Fibroblast of skin of right biceps (primary cell): ENCODE measurements at places on chromosomes 4 and X.

DNA sequence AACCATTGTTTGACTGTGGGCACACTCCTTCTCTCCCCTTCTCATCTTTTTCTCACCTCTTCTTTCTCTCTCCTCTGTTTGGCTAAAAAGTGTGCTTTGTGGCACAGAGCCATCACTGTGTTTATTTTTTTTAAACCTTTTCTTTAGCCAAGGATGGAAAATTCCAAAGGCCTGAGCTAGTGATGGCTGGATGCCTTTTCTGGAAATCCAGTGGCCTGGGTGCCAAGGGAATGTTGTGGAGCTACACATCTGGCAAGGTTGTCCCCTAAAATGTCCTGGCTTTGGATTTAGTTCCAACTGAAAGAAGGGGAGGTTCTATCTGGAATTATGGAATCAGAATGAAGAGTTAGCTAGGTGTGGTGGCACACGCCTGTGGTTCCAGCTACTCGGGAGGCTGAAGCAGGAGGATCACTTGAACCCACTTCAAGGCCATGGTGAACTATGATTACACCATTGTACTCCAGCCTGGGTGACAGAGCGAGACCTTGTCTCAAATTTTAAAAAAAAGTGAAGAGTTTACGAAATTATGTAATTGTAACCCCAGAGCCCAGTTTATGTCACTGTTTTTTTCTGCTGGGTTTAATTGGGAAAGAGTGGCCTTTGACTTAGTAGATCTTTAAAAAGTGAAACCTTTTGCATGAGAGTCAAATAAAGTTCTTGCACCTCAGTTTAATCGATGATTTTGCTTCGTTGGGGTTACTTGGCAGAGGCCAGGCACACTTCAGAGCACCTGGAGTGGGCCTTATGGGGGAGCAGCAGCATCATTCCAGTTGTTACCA lies 17.7 kb downstream of the DOCK11 start:
- no peak for DNase-seq

- DNase-seq, result no peak
Observed at GRCh38 chr4:104163820-104164219, 330.9 kb downstream of the CXXC4 start.

- DNase-seq, result peak; percentile 63
Observed at GRCh38 chr4:41413670-41414411, 124.1 kb upstream of the LIMCH1 start.

DNA sequence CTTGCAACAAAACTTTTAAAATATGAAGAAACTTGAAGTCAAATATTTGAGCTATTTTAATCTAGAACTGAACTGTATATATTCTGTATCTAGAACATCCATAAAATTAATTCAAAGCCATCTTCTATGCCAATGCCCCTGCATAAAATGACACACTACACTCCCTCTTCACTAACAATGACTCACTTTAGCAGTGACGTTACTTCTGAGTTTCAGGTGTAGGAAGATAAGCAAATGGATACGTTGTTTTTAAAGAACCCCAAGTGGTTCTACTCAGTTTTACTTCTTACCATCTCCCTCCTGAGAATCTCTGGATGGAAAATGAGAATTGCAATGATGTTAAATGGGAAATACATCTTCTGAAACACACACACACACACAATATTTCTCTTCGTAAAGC lies 45.2 kb downstream of the CXXC4 start:
- no peak for DNase-seq

GRCh38 chr4:170990989-170991589 lies 822.1 kb upstream of the GALNTL6 start:
- DNase-seq, result peak; percentile 25

DNA sequence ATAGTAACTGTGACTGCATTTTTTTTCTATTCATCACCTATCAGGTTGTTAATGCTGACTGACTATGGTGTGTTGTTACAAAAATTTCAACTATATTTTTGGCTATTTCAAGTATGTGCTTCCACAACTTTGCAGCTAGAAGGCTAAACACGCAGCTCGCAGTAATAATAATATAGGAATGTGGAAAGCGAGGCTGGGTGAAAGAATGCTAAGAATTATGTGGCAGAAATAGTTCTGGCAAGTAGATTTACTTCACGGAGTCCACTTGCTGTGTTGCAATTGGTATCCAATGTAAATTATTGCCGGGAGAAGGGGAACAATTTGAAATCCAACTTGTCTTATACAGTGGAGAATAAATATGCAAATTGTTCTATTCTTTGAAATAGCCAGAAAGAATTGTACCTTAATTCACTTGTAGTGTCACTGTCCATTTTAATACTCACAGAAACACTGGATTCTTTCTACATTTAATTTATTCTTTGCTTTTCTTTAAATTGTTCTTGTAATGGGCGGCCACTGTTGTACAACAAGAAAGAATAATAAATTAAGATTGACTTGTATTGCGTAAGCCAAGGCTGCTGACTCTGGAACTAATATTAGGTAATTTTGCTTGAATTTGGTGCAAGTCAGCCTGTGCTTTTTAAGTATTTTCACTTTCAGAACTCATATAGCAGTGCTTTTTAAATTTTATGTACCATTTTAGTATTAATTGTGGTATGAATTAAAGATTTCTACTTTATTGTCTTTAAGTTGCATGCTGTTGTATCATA lies 154.9 kb downstream of the FRMPD4 start:
- DNase-seq, result peak; percentile 67

DNA sequence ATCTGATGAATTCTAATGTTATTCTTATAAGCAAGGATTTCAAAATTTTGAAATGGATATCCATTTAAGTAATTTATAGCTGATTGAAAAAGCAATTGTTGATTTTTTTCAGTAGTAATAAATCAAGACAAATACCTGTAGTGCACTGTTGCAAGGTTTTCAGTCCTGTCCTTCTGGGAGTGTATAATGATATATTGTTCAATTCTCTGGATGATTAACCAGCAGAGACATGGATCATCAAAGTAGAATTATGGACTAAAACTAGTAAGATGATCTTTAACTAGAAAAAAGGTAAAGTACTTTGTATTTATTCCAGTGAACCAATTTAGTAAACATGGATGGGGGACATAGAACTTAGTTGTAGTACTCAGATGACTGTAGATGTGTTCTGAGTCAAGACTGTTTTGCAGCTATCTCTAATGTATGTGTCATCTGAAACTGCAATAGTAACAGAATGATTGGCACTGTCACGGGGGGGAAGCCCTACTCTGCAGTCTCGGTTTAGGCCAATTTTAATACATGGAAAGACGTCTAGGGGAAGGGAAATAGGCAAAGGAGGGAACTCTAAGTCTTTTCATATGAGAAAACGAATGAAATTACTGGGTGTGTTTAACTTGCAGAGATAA lies 121.9 kb downstream of the GLRA3 start:
- DNase-seq, result no peak

GRCh38 chr4:37837446-37837845 lies 11.0 kb downstream of the PGM2 start:
- DNase-seq, result peak; percentile 90

GRCh38 chr4:37882665-37883296 lies 8.1 kb upstream of the TBC1D1 start:
- no peak for DNase-seq

DNA sequence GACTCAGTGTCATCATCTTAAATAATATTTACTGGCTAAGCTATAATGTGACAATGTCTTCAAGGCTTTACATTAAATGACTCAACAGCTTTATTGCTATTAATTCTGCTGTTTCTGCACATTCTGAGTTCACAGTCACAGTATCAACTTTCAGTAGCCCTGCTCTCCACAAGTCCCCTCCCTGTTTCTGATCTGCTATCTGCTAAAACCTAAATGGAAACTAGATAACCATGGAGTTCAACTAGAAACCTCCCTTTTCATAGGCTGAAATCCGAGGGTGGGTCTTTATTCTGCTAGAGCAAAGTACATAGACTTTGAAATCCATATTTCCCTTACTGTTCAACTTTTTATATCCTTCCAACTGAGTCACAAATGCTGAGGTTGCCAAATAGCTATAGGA lies 5.4 kb upstream of the ACE2 start:
- no peak for DNase-seq

- DNase-seq, result peak; percentile 72
Observed at GRCh38 chr4:150867148-150867547, 147.9 kb downstream of the LRBA start.

DNA sequence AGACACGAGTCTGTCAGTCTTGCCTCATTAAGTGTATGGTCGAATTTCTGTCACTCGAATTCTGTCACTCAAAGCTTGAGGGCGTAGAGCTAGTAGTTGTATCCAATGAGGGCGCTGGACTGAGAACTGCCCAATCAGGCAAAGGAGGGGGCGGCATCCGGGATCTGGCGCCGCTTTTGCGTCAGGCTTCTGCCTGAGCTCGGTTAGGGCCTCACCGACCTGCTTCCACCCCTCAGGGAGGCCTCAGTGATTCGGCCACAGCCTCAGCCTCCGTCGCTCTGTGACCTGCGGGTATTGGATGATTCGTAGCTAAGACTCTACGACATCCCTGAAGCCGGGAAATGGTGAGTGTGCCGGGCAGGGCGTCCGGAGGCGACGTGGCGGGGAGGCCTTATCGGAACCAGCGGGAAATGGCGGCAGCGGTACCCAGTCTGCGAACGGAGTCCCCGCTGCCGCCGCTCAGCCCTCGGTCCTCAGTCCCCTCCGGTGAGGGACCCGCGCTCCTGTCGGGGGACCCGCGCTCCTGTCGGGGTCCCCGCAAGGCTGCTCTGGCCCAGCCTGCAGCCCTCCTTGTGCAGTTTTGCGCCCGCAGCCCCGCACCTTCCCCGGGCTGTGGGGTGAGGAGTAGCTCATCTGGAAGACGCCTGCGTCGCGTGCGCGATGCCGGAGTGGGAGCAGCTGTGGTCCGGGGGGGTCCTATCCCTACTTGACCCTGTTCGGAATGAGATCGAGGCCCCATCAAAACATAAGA lies 88.3 kb downstream of the ZNF718 start:
- peak; percentile 86 for DNase-seq

DNA sequence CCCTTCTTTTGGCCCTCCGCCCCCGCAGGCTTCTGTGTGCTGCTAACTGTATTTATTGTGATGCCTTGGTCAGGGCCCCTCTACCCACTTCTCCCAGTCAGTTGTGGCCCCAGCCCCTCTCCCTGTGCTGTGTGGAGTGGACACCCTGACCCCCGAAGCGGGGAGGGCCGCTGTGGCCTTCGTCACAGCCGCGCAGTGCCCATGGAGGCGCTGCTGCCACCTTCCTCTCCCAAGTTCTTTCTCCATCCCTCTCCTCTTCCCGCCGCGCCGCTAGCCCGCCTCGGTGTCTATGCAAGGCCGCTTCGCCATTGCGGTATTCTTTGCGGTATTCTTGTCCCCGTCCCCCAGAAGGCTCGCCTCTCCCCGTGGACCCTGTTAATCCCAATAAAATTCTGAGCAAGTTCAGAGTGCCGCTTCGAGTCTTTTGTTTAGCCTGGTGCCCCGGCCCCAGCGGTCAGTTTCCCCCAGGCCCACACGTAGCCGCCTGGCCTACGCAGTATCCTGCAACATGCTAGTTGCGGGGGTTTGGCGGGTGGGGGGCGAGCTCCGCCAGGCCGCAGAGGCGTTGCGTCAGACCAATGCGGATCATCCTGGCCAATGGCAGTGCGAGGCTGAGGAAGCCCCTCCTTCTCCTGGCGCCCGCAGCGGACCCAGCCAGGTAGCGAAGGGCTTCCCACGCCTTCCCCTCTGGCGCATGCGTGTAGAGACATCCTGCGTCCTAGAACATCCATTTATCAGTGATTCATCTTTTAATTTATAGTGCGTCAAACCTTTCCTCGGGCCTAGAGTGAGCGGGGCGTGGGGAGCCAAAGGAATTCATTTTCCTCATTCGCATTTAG lies 5.6 kb upstream of the KANTR start:
- DNase-seq, result peak; percentile 86

GRCh38 chrX:38850807-38851544 lies 49.7 kb downstream of the MID1IP1 start:
- no peak for DNase-seq

GRCh38 chr4:118680808-118681207 lies 4.4 kb upstream of the METTL14 start:
- DNase-seq, result no peak

DNA sequence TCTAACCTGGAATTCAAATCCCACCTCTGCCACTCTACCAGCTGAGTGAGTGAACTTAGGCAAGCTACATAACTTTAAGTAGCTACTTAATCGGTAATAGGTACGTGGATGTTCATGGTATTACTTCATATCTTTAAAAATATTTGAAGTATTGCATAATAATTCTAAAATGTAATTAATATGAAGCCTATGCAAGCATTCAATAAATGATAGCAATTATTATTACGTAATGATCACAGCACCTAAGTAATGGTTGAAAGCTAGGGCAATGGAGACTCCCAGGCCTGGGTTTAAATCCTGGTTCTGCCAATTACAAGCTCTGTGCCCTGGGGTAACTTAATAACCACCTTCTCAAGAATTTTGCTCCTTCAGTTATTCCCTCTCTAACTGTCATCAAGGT lies 26.7 kb downstream of the LHFPL1 start:
- no peak for DNase-seq

GRCh38 chrX:139554376-139554775 lies 23.8 kb downstream of the F9 start:
- DNase-seq, result no peak

GRCh38 chr4:81714291-81714690 lies 242.6 kb upstream of the RASGEF1B start:
- no peak for DNase-seq

- no peak for DNase-seq
Observed at GRCh38 chr4:3638080-3638795, 106.0 kb upstream of the LRPAP1 start.

GRCh38 chr4:152045807-152046571 lies 285.2 kb upstream of the GATB start:
- peak; percentile 19 for DNase-seq

GRCh38 chr4:126727461-126727860 lies 905.3 kb upstream of the INTU start:
- peak; percentile 68 for DNase-seq

DNA sequence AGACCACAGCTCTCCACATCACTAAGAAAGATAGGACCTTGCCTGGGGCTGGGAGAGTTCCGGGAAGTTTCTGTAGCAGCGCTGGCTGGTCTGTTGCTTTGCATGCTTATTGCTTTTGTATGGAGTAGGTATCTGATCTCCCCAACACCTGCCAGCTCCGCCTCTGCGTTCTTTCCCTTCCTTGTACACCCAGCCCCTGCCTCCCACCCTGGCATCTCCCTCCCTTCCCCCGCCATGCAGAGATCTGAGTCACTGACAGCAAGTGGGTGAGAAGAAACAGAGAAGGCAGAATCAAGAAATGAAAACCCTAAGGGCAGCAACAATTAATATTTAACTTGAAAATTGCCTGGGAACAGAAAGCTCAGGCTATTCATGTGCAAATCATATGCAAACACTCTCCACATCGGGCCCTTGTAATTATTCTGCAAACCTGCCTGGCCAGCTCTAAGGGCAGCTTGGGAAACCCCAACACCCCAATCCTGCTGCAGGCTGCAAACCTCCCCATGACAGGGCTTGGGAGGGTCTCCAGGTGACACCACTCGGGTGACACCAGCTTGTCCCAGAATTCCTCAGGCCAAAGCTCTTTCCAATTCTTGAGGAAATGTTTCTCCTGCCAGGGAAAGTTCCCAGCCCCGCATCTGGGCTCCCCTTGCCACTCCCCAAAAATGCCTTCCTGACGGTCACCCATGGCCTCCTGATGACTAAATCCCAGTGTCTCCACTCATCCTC lies 257.2 kb downstream of the FBXW7 start:
- no peak for DNase-seq

DNA sequence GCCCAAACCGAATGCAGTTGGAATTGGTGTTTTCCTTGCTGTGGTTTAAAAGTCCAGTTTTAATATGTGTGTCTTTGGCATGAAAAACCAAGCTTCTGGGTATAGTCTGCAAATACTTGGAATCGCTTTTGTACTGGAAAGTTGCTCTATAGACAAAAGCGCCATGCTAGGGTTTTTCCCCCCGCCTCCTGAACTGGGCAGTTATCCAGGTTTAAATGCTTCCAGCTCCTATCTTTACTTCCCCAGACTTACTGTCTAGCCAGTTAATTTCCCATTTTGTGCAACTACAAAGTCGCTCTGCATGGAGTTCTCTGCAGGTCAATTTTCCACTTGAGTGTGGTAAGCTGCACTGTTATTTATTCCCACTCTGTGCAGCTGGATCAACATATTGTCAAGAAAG lies 2.7 kb downstream of the RASL11B start:
- peak; percentile 72 for DNase-seq
